ENCODE measurements at places on chromosomes 4 and X.

DNA sequence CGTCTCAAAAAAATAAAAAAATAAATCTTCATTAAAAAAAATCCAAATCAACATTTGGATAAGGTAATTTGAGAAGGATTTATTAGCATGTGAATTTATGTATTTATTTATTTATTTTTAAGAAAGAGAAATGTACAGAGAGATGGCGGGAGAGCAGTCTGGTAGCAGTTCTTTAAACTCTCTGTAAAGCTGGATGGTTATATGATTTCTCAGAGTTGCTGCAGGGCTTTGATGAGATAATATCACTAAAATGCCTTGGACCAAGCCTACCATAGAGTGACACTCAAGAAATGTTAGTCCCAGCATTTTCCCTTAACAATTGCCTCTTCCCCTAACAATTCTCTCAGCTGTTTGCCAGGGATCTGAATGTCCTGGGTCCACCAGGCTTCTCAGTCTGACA lies 103.4 kb upstream of the LNX1 start:
- DNase-seq = no peak

GRCh38 chr4:139873111-139873860 lies 207.7 kb downstream of the MGST2 start:
- no peak for DNase-seq

GRCh38 chr4:87506974-87507701 lies 22.0 kb downstream of the SPARCL1 start:
- peak; percentile 66 for DNase-seq

DNA sequence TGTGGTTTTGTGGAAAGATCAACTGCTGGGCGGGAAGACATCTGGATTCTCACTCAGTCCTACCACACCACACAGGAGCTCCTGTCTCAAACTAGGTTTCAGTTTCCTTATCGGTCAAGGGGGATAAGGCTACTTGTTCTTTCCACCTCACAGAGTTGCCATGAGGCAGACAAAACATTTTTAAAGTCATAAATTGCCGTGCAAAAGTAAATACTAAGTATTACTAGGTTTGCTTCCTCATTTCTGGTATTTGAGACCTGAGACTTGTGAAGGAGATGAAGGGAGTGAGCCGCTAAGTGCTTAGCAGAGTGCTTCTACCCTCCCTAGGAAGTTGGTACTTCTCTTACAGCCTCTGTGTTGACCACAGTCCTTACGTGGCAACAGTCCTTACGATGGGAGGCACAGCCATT lies 1.5 kb downstream of the LAP3 start:
- DNase-seq = no peak

- DNase-seq = peak; percentile 48
These were observed 14.7 kb upstream of the CT55 start for GRCh38 chrX:135185795-135186443.

DNA sequence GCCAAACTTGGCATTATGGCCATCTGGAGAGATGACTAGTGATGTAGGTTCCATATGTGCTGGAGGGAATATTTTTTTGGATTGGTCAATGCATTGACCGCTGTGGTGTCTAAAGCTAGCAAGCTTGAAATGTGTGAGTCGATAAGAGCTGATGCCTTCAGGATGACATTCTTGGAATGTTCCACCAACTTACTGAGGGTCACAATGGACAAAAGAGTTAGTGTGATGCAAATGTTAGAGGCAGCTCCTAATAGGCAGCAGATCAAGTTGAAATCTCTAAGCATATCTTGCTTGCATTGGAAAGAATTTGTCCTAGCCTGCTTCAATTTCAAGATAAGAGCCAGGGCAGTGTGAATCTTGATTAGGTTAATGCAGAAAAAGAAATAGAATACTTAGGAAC lies 210.4 kb upstream of the AFF2 start:
- no peak for DNase-seq

GRCh38 chr4:35525192-35525978 lies 718.9 kb downstream of the ARAP2 start:
- DNase-seq = peak; percentile 14

DNA sequence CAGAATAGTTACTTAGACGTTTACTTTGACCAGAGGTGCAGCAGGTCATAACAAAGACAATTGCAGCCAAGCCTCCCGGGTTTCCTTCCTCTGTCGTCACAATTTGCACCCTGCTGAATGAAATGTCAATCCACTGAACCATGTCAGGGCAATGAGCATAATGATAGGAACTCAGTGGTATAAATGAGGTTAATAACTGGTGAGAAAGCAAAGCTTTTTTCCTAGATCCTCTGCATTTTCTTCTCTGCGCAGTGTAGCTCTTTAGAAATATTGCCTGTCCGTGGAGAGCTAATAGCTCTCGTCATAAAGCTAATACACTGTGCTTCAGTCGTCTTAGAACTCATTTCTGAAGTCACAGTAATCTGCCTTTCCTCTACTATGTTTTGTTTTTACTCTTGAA lies 1960.1 kb upstream of the ADGRL3 start:
- DNase-seq = no peak

DNA sequence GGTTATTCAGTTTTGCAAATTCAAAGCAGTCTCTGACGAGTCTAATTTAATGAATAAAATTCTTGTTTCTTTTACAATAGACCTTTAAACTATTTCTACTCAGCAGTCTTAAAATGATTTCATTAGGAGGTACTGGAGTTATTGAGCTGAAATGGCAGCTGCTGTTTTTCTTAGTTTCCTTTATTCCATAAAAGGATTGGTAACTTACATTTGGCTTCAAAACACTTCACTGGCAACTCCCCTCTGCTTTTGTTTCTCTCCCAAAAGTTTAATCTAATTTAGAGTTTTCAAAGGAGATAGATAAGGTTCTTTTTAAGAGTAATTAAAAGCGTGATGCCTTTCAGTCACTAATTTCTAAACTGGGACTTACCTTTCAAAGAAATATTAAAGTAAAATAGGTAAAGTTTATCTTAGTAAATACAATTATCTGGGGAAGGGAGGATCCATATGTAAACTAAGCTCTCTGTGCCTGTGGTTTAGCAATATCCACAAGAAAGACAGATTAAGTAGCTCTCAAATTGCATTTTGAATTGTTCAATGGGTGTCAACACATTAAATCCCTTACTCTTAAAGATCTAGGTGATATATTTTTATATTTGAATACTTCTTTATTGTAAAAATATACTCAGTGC lies 17.1 kb upstream of the PCDH10 start:
- peak; percentile 13 for DNase-seq

DNA sequence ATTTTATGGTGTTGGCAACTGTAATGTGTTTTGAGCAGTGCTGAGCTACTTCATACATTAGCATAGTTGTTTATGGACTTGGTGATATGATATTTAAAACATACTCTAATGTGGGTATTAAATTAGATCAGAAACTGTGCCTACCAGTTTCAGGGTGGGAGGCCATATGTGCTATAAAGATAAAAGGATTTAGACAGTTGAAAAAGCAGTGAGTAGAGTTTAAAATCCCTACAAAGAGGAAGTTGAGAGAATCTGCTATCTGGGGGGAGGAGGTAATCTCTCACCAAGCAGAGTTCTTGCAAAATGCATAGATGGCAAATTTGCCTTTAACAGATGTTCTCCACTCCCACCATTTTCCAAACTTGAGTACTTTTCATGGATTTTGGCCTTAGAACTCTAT lies 154.5 kb downstream of the SPOCK3 start:
- no peak for DNase-seq

- DNase-seq = no peak
These were observed 534.4 kb downstream of the SPRY1 start for GRCh38 chr4:123930996-123931395.

DNA sequence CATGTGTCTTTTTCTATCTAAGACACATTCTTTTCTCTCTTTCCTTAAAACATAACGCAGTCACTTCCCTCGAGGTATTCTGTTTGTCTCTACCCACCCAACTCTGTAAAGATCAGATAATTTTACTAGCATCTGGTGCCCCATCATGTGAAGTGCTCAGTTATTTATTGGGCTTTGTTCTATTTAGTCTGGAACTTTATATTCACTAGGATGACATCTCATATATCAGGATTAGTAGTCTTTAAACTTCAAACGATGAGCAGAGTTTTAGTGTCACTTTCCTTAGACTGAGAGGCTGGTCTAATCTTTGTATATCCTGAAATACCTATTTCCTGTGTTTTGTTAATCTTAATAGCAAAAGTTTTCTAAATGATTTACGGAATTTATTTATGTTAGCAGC lies 445.5 kb upstream of the NDST3 start:
- no peak for DNase-seq

DNA sequence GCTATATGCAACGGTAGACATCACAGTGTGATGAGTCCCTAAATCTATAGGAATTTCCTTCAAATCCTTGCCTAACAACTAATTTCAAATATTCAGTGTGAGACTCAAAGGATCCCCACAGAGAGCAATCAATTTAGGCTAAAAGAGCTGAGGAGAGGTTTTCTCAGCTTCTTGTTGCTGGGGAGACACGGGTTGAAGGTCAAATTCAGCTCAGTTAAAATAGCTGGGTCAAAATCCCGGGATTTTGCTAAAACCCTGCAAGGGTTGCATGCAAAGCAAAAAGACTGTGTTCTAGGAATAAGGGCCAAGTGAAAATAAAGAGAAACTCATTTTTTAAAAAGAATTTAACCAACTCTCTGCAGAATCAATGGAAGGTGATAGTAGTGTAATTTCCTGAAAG lies 1073.4 kb downstream of the NLGN4X start:
- DNase-seq = no peak

- no peak for DNase-seq
These were observed 108.8 kb upstream of the MYOZ2 start for GRCh38 chr4:119026662-119027444.

DNA sequence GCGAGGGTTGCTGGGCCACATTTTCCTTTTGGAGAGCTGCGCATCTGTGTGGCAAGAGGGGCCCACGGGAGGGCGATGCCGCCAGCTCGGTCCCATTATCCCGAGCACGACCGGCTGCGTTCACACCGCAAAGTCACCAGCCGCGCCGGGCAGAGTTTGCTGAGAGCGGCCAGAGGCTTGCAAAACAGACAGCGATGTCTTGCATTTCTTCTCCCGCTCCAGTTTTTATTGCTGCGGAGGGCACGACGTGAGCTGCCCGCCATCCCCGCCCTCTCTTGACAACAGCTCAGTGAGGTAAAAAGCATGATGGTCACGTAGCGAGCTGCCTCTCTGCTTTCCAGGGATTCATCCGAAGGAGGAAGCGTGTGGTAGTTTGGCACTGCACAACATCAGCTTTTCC lies 102.1 kb upstream of the TENM3 start:
- no peak for DNase-seq

- DNase-seq = no peak
These were observed 7.2 kb upstream of the NEUROG2 start for GRCh38 chr4:112523008-112523721.

DNA sequence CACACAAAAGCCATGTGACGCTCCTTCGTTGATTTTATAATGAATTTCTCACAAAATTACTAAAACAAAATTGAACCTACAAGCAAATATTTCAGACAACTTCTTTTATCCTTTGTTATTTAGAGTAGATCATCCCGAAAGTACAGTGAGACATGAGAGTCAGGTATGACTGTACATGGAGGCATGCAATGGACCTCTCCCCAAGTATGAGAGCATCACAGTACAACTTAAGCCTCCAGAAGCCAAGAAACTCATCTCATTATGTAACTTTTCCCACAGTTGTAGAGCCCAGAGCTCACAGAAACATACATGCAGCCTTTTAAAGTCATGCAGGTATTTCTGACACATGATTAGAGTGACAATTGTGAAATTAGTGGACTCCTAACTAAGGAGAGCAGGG lies 167.7 kb downstream of the PAPSS1 start:
- DNase-seq = no peak

GRCh38 chr4:86512631-86513030 lies 81.5 kb upstream of the PTPN13 start:
- no peak for DNase-seq

- no peak for DNase-seq
These were observed 30.8 kb downstream of the TRMT44 start for GRCh38 chr4:8471211-8471875.

GRCh38 chrX:106484233-106484632 lies 127.5 kb upstream of the RADX start:
- no peak for DNase-seq

GRCh38 chr4:40980318-40980883 lies 230.6 kb downstream of the NSUN7 start:
- DNase-seq = no peak

GRCh38 chr4:166680796-166681195 lies 553.5 kb downstream of the SPOCK3 start:
- no peak for DNase-seq

DNA sequence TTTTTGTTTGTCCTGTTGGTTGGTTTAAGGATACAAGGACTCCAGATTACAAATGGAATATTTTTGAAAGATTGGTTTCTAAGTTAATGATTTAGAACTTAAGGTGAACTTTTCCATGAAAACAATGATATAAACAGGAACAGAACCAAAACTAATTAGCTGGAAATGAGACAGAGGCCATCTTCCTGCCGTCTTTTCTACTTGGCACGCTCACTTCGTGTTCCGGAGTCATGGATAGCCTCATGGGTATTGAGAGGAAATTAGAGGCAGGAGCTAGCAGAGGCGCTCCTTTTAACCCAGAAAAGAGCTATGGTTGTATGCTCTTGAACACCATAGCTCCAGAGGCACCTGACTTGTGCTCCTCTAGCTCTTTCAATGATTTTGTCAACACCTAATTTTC lies 2.4 kb downstream of the FAM241A start:
- no peak for DNase-seq

DNA sequence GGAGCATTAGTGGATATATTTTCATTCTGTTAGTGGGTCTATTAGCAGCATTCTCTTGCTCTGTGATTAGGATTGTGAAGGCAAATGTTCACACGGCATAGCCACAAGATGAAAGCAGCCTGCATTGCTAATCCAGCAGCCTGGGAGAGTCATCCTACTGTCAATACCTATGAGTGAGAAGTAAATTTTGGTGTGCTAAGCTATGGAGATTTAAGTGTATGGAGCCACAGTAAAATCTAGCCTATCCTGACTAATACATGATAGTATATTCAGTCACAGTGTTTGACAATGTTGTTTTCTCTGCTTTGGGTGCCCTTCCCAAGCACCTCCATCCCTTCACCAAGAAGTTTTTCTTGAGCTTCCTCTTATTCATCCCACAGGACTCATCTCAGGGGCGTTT lies 47.2 kb upstream of the TMPRSS11F start:
- DNase-seq = no peak

DNA sequence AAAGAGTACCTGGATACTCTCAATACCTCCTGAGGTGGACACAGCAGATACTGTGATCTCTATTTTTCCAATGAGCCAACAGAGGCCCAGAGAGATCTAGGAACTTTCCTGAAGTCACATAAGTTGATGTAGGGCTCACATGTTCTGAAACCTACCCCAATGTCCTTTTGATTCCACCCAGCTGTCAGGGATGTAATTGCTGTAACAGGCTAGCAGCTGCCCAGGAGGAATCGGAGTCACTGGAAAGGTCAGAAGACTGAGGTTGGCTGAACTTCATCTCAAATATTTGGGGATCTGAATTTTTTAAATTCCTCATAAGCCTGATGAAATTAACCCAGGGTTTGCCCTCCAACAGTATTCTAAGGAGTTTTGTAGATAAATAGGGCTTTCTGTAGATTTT lies 52.5 kb upstream of the PROM1 start:
- DNase-seq = no peak

Data from COLO829 (cell line).